ENCODE measurements at places on chromosomes 3 and 15. TPM values are rescaled to one million over a fixed set of nuclear protein-coding genes. Genes with fewer than 3 reads are reported as not detected.
A peak's percentile ranks its signal among the peaks of the same experiment; 100 is the strongest.

The EPHB1 gene
- total RNA-seq: not detected

GRCh38 chr15:96232335-96232734 lies 98.2 kb upstream of the NR2F2 start:
- DNase-seq: no peak

GRCh38 chr15:50970524-50970923 lies 62.0 kb downstream of the AP4E1 start:
- DNase-seq: no peak

DNA sequence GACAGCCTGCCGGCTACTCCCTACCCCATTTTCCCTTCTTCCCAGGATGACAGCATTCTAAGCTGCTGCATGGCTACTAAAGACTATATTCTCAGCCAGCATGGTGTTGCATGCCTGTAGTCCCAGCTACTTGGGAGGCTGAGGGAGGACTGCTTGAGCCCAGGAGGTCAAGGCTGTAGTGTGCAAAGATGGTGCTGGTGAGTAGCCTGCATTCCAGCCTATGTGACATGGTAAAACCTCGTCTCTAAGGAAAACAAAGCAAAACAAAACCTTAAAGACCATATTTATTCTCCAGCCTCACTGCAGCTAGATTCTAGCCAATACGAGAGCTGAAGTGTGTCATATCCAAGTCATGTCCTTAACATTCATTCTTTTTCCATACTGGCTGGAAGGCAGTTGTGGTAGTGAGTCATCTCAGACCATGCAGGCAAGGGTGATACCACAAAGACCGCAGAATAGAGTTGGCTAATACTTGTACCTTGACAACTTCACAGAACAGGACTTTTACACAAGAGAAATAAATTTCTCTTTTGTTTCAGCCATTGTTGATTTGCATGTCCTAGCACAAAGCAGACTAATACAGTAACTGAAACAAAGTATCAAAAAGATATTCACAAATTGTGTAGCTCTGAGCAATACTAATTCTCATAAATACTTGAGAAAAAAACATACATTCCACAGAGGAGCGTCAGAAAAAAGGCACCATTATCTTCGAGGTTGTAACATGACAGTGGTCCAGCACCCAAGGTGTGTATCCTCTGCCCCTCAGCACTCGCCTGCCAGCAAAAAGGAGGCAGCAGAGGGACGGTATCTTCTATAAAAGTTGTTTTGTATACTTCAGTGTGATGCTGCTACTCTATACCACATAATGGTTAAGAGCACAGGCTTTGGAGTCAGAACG lies 14.8 kb downstream of the PBRM1 start:
- peak; percentile 96 for DNase-seq

DNA sequence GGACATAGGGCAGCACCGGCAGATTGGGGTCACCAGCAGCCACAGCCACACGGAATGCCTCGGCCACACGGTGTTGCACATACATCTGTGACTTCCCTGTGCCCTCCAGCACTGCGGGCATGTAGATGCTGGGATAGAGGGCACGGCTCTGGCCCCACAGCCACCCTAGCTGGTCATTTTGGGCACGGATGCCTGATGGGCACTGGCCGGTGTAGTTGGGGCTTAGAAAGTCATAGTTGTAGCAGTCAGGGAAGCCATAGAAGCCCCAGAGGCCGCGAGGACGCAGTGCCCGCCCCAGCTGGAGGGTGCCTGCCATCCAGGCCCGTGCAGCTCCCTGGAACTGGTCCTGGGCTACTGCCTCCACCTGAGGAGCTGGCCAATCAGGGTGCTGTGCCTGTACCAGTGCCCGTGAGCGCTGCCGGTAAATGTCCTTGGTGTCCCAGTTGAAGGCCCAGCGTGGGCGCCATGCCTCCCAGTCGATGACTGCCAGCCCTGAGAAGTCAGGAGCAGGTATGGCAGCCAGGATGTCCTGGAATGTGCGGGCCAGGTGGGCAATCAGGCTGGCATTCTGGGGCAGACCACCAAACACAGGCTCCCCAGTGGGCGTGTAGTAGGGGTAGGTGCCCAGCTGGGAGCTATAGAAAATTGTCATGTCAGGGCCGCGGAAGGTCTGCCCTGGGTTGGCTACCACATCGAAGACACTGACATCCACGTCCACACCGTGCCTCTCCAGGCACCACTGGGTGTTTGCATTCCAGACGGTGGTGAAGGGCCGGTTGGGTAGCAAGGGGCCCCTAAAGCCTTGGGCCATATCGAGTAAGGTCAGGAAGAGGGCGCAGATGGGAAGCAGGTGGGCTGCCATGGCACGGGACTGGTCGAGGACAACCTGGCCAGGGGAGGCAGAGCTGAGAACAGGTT lies 1.0 kb downstream of the HYAL1 start:
- no peak for DNase-seq

DNA sequence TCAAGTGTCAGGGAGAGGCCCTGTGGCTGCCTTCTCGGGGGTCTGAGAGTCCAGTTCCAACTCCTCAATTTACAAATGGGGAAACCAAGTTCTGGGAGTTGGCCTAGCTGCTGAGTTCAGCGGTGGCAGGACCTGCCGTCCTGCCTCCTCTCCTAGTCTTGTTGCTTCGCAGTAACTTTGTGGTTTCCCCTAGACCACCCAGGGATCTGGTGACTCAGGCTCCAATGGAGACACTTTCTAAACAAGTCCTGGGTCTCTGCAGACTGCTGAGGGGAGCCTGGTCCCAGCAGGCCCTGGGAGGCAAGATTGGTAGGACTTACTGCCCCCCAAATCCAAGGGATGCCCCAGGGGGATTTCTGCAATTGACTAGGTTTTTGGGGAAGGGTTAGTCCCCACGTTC lies 83.6 kb downstream of the SMAD6 start:
- peak; percentile 96 for DNase-seq

DNA sequence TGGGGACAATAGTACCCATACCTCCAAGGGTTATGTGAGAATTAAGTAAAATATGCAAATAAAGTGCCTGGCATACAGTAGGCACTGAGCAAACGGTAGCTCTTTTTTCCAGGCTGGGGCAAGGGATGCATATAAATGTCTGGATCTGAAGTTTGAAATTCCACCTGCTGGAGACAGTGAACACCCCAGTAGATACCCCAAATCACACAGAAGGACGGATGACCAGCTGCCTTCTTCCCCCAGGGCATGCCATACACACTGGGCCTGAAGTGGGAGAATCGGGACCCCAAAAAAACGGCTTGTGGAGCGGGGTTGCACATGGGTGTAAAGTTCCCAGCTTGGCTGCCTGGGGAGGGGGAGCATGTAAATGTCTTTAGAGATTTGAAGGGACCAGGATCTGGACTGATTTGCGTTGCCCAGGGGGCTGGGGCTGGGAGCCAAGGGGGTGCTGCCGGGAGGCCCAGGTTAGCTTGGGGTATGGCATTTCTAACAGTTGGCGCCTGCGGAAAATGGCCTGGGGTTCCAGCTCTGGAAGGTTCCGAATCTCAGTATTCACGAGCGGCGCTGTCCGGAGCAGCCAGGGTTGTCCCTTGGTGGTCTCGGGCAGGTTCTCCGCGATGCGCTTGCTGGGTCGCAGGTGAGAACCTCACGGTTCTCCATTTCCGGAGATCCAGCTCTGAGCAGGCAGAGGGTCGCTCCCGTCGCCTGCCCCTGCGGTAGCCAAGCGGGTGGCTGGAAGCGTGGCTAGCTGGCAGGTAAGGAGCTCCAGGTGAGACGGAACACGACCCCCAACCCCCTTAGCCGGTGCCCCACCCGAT lies 42.6 kb upstream of the POLG start:
- no peak for DNase-seq

The KIF7 gene
- total RNA-seq: 14.3 TPM

GRCh38 chr3:17747890-17748247 lies 5.4 kb upstream of the TBC1D5 start:
- DNase-seq: no peak

The GHSR gene
- total RNA-seq: not detected

GRCh38 chr3:67617518-67617917 lies 36.9 kb downstream of the SUCLG2 start:
- DNase-seq: no peak

DNA sequence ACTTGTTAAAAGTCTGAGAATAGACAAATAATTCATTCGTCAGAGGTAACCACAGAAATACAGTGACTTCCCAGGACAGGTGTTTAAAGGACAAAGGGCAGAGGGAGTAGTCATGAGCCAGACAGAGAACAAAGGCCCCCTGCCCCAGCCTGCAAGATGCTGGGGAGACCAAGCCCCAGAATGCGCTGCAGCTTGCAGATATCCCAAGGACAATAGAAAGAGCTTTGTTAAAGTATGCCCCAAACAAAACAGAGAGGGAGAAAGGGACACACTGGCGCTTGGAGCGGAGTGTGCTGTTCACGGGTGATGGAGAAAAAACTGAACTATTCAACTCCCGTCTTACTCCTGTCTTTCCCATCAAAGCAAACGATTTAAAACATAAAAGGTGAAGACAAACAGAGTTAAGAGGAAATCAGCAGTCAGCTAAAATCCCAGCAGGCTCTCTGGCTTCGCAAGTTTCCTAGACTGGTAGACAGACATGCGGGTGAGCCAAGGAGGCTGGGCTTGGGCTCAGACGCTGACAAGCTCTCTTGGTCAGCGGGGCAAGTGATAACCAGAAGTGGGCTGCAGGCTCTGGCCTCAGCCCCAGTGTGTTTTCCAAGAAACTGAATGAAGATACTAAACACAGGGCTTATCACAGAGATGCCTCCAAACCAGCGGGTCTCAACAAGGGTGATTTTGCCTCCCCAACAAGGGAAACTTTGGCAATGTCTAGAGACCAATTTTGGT lies 130.1 kb downstream of the UACA start:
- DNase-seq: peak; percentile 39

- no peak for DNase-seq
Measured at GRCh38 chr15:39473298-39473947, 107.5 kb upstream of the THBS1 start.

The GUCA1C gene
- not detected for total RNA-seq

DNA sequence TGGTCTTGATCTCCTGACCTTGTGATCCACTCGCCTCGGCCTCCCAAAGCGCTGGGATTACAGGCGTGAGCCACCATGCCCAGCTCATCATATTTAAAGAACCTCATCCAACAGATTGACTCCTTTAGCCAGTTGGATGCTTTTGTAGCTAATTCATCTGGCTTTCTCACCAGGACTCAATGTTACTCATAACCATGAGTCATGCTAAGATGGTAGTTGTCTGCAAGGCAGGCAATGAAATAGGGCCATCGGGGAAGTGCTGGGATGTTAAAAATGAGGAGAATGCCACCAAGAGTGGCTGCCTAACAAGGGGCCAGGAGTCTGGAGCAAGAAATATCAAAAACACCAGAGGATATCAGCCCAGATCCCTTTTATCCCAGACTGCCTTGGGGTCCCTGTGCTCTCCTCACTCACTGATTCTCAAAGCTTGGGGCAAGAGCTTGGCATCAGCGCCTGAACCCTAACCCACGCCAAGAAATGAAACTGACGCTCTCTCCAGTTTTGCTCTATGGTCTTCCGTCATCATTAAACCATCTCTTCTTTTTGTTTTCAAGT lies 7.4 kb upstream of the PCOLCE2 start:
- DNase-seq: no peak

DNA sequence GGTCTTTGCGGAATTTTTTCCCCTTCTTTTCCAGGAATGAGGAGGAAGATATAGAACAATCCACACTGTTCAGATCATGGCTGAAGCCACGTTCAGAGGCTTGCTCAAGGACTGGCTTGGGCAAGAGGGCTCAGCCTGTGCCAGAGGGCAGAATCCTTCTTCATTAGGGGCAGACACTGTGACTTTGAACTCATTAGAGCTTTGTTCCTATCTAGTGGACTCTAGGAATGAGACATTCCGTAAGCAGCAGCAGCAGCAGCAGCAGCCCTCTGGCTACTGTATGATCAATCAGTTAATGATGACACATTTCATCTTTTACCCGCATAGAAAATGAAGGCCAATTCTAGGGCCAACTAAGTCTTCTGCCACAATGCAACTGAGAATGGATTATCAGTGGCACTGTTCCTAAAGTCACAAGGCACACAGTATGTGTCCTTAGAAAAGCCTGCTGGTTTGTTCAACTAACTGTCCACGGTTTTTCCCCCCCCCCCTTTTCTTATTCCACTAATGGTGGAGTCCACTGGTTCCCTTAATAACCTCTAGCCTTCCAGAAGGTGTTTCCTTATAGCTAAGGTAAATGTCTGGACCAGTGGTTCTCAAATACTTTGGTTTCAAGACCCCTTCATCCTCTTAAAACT lies 1.7 kb upstream of the RAB8B start:
- DNase-seq: no peak

DNA sequence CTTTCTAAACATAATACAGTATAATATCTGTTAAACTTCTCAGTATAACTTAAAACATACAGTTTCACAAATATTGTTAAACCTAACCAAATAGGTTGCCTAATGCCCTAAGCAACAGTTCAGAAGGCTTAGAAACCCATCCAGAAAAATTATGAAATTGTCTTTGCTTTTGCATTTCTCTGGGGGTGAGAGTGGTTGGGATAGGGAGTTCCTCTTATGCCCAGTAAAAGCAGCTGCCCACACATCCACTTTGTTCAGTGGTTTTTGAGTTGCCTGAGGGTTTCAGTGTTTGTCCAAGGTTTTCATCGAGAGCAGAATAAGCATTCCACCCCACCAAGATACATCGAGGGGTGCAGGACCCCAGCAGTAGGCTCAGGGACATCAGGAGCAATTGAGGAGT lies 179.4 kb downstream of the CDIN1 start:
- DNase-seq: no peak

DNA sequence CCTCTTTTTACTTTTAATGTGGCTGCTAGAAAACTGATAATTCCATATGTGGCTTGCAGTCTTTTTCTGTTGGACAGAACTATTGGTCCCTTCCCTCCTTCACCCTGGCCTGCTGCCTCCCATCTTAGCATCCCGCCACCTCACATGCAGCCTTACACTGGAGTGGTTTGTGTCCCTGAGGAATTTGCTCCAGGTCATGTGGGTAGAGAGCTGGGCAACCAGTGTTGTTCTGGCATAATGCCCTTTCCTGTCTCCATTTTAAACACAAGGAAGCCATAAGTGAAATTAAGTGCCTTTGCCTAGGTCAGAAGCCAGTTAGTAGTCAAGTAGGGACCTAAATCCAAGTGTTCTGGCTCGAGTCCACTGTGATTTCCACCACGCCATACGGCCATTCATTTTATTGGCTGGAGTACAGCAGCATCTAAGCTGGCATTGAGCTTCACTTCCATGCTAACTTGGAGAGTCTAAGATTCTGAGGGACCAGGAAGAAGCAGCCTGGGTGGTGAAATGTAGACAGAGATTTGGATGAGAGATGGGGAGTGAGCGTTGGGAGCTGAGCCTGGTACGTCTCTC lies 46.0 kb upstream of the PLXNA1 start:
- DNase-seq: no peak

DNA sequence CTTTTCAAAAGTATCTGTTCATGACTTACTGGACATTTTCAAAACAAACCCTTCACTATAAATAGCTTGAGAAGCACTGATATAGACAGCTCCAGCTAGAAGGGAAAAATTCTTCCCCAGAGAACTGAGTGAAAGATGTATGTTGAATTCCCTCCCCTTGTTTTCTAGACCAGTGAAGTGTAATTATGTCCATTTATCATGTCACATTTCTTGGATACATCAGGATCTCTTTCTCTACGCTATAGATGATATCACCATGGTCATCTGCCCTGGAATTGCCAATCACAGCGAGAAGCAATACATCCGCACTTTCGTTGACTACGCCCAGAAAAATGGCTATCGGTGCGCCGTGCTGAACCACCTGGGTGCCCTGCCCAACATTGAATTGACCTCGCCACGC lies 66.3 kb downstream of the RLBP1 start:
- no peak for DNase-seq

The TEX55 gene
- not detected for total RNA-seq

GRCh38 chr3:36379872-36380220 lies 458 bp upstream of the STAC start:
- no peak for DNase-seq

Measured in SJSA1 (cell line).